ENCODE measurements at places on chromosomes 16 and 17. TPM values are rescaled to one million over a fixed set of nuclear protein-coding genes. Genes with fewer than 3 reads are reported as not detected.

GRCh38 chr16:50480206-50480605 lies 68.0 kb upstream of the NKD1 start:
- no peak overlapping the region for H3K4me3 ChIP-seq
- no peak for DNase-seq
- H3K4me1 ChIP-seq = no peaks in the 10 kb centered on the region
- no peak overlapping the region for H3K27ac ChIP-seq

DNA sequence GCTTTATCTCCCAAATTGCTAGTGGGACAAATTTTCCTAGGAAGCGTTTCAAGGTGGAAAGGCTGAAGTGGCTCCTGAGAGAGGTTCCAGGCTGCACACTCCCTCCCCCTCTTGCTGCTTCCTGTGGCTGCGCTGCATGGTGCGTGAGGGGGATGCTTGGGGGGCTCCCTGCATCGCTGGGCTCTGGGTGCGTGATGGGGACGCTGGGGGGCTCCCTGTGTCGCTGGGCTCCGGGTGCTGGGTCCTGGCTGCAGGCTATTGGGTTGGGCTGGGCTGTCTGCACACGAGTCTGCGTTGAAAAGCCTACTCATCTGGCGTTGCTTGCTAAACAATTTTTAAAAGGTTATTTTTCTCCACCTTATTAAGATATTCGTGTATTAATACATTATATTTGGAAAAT lies 30.1 kb downstream of the NDEL1 start:
- no peak overlapping the region for H3K4me3 ChIP-seq
- peaks cover 84% of the 10 kb centered on the region for H3K36me3 ChIP-seq
- no peak for DNase-seq
- no peak overlapping the region for H3K27ac ChIP-seq
- no peaks in the 10 kb centered on the region for H3K27me3 ChIP-seq

GRCh38 chr17:13776027-13776551 lies 174.4 kb upstream of the HS3ST3A1 start:
- H3K27me3 ChIP-seq = no peaks in the 10 kb centered on the region
- no peaks in the 10 kb centered on the region for H3K36me3 ChIP-seq
- H3K4me3 ChIP-seq = no peak overlapping the region
- H3K27ac ChIP-seq = no peak overlapping the region

- no peaks in the 10 kb centered on the region for H3K36me3 ChIP-seq
- peaks cover 8% of the 10 kb centered on the region for H3K27me3 ChIP-seq
- no peak overlapping the region for H3K4me3 ChIP-seq
- H3K4me1 ChIP-seq = no peaks in the 10 kb centered on the region
- no peak for DNase-seq
- no peak overlapping the region for H3K27ac ChIP-seq
Measured at GRCh38 chr16:21338537-21339268, 60.6 kb upstream of the CRYM start.

DNA sequence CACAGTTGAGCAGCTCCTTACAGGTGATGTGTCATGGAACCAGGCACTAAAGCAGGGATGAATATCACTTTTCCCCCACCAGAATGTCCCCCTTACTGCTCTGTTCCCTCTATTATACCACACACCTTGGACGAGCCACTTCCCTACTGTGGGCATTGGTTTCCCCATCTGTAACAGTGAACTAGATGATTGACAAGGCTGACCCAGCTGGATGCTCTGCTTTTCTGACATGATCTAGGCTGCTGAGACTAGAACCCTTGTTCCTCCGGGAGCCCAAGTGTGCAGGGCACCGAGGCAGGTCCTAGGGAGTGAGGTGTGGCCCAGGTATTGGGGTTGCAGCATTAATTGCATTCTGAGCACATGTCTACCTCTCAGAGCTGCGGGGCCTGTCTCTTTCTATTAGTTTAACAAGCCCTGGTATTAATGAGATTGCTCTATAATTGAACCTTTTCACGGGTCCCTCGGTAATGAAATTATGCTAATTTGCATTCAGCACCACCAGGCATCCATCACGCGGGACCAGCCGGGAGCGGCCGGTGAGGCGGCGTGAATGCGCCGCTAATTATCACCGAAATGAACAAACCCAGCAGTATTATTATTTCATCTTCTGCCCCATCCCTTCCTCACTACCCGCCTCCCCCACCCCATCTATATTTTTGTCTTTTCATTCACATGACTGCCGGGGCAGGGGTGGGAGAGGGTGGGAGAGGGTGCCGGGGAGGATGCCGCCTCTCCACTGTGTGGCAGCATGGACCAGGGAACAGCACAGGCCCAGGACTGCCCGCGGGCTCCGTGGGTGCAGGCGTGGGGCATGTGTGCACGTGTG lies 121.1 kb downstream of the CYLD start:
- no peaks in the 10 kb centered on the region for H3K36me3 ChIP-seq
- no peak overlapping the region for H3K27ac ChIP-seq
- no peak for DNase-seq
- H3K4me1 ChIP-seq = no peaks in the 10 kb centered on the region

DNA sequence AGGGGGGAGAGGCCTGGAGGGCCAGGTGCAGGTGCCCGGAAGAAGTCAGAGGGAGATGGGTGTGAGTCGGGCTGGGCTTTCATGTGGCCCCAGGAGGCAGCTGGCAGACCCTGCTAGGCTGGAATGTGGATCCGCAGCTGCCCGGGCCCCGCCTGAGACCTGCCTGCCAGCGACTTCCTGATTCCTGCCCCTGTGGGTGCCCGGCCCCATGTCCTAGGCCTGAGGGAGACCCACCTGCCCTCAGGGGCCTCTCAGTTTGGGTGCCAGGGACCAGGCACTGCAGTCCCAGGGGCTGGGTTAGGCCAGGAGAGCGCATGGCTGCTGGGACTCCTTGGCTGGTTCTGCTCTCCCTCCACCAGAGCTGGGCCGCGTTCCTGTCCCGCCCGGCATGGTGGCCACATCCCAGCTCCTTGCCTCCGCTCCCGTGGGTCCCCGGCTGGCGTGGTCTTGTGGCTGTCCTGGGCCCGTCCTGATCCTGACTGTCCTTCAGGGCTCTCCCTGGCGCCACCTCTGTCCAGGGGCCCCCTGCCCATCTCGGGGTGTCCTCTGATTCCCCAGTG lies 22.1 kb upstream of the SPNS2 start:
- DNase-seq = no peak
- H3K4me1 ChIP-seq = peaks cover 12% of the 10 kb centered on the region
- H3K27ac ChIP-seq = no peak overlapping the region
- H3K4me3 ChIP-seq = no peak overlapping the region

Gene GNG13
- total RNA-seq = not detected

Measured in T-cell (primary cell).